ENCODE measurements at places on chromosomes 5 and 9.
A peak's percentile ranks its signal among the peaks of the same experiment; 100 is the strongest.

DNA sequence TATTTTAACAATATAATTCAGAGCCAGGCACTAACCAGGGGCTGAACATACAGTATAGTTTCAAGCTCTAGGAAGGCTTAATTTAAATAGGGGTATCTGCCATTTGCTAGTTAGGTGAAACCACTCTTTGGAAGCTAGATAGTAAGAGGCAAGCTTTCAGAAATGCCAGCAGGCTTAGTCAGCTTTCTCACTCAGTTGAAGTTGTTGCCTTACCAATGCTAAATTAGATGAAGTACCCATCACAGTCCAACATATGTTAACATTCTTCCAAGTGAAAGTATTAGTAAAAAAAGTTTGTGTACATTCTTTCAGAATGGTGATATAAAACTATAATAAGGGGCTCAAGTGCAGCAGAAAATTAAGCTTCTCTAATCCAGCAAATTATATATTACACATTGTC, 215.0 kb downstream of the CNTLN start:
- no peak for DNase-seq

GRCh38 chr5:51387884-51388275, 4.6 kb downstream of the ISL1 start:
- DNase-seq = no peak

DNA sequence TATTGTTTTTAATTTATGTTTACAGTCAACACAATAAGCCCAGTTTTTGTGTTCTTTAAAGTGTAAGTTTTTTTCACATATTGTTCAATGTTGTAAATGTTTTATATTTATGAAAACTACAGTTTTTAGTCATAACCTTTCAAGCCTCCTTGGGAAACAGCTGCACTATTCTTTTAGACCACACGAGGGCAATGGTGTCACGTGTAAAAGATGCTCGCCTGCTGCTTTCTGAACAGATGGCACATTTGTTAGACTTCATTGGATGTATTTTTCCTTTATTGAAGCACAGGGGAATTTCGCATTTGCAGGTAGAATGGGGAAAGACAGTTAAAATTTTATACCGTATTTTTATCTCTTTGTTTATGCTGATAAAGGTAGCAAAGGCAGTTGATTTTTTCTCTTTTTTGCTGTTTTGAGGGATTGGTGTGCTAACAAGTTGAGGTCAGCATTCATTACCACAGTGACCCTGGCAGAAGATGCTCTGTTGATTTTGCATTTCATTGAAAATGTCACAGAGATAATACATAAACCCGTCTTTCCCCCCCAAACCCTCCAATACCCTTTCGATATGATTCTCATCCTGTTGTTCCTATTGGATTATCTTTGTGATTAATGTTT, 59.0 kb downstream of the MAT2B start:
- DNase-seq = peak; percentile 16

DNA sequence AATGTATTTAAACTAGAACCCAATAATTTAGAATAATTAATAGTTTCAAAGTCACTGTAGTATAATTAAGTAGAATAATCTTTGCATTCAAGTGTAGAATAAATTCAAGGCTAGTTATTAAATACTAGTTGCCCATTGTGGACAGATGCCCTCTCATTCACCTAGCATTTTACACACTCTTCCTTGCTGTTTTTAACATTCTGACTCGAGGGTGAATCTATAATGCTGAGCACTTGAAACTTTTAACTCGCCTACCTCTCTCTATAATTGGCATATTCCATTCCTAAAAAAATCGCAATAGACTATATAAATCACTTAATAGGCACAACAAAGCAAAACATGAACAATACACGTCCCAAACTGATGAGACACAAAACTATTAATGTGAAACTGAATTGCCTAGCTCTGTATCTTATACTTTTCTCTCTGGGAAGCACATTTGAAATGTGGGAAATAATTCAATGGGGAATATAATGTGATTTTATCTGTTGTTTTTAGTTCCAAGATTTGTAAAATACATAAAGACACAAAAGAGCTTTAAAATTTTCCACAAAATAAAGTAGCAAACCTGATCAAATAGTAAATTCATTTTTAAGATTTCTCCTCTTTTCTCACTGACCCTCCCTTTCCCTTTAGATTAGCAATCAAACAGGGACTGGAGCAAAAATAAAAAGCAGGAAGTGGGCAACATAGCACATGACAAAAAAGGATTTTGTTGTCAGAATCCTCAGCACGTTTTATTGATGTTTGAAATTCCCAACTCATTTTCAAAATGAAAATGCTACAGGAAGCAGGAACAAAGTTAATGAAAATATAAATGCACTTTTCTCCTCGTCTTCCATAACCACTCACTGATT, 295.6 kb downstream of the PDE4D start:
- DNase-seq = no peak

- peak; percentile 13 for DNase-seq
These were observed 339.7 kb downstream of the TMEM232 start for GRCh38 chr5:110386782-110387181.

DNA sequence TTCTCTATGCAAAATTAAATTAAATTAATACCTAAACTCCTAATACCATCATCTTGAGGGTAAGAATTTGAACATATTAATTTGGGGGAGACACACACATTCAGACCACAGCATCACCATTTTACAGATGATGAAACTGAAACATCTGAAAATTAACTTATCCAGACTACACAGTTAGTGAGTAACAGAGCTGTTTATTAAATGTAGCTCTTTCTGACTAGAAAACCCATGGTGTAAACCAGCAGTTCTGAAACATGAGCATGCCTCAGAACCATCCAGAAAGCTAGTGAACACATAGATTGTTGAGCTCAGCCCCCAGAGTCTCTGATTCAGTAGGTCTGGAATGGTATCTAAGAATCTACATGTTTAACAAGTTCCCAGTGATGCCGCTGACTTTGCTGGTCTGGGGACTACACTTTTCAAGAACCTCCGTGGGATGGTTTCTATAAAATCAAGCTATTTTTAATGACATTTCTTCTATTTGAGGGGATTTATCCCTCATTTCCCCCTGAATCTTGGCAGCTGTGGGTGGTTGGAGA, 113.5 kb downstream of the RORB start:
- DNase-seq = no peak

- no peak for DNase-seq
These were observed 61.4 kb downstream of the C9orf50 start for GRCh38 chr9:129559506-129559881.

DNA sequence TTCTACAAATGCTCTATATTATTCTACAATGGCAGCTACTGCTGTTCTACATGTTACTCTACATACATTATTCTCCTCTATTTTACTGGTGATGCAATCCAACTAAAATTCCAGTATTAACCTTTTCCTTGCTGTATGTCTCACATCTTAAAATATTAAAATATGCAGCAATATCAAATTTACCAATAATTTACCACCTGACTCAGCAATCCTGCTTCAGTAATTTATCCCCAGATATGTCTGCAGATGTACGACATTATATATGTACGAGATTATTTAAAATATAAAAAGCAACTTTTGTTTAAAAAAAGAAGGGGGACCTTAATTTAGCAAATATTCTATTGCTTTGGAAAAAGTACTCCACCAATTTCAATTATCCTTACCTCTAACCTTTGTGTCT, 11.6 kb downstream of the KIF3A start:
- DNase-seq = no peak

- peak; percentile 4 for DNase-seq
These were observed 28.1 kb downstream of the TTC23L start for GRCh38 chr5:34866989-34867471.

DNA sequence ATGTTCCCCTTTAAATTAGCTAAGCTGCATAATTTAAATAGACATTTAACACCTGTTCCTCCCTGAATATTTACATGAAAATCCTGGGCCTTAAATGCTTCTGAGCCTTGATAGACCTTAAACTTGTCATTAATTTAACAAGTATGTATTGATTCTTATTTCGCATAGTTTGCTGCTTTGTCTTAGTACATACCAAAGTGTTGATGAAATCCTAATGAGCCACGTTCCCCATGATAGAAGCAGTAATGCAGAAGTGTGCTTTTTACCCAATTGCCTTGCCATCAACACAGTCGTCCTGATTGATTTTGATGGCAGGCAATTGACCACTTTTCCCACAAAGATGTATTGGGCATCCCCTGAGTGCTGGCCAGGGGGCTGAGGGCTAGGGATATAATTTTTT, 213.5 kb downstream of the SGCD start:
- no peak for DNase-seq

DNA sequence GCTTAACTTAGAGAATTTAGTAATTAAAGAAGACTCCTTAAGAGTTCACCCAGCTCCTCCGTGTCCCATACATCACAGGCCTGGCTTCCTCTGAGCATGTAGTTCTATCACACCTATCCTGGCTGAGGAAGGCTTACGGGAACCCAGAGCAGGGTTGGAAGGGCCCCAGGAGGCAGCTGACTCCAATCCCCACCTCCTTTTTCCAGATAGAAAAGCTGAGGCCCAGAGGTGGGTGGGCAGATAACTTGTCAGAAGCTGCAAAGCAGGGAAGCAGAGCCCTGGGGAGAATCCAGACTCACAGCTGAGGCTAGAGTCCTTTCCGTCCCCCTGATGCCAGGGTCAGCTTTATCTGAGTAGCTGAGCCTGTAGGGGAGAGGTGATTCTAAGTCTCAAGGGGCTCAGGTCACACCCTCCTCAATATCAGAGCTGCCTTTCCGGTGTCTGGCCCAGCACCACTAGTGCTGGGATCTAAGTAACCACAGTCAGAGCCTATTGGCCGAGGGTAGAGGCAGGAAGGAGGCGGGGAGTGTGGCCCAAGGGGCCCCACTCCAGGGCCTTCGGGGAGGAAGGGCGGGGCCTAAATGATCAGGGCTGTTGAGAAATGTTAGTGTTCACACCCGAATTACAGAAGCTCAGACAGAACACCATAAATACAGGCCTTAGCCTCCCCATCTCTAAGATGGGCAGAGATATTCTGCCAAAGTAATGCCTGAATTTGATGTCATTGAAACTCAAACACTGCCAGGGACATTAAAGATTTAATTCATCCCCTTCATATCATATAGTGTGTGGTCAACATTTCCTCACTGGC, 9.9 kb downstream of the CCDC69 start:
- DNase-seq = peak; percentile 54

DNA sequence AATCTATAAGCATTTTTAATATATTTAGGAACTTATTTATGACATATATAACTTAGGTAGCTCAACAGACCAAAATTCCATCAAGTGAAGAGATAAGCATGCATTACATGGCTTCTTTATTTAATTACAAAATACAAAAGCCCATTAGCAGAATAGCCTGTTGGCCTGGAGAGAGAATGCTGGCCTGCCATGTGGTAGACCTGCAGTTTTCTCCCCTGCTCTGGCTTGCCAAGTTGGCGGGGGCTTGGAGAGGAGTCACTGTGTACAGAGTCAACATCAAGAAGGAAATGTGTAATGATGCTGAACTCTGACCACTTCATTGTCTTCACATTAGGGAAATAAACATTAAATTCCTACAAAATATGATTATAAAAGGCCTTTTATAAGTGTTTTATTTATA, 69.8 kb upstream of the CNTLN start:
- DNase-seq = no peak

GRCh38 chr5:115968770-115969169, 6.5 kb downstream of the LVRN start:
- DNase-seq = no peak

DNA sequence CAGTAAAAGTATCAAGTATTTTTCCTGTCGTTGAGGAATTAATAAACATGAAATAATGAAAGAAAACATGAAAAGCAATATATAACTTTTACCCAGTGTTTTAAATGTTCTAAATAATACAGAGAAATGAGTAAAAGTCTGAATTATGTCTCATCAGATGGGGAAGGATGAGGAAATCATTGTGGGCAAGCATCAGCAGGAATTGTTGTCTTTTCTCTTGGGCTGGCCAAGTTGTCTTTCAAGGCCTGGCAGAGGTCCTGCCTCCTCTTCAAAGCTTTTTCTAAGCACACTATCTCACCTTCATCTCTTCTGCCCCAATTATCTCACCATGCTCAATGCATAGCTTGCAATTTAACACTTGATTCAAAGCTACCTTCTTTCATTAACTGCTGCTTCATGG, 41.9 kb downstream of the MOCS2 start:
- no peak for DNase-seq

DNA sequence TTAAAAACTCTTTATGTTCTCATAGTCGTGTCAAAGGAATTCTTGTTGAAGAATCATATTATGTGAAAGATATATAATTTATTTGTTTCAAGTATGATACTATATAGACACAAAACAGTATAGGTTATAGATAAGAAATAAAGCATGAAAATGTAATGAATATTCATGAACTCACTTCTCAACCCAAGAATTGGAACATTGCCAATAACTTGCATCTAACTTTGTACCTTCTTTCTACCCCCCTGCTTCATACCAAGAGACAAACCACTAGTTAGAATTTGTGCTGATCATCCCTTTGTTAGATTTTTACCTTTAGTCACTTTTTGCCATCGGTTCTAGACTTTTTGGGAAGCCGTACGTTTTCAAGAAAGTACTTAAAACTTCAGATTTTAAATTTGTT, 32.6 kb downstream of the HSD17B4 start:
- no peak for DNase-seq

GRCh38 chr9:13137426-13137825, 142.1 kb downstream of the MPDZ start:
- DNase-seq = no peak
